CD4-positive, alpha-beta memory T cell (primary cell): ENCODE measurements at places on chromosomes 16 and 17.

DNA sequence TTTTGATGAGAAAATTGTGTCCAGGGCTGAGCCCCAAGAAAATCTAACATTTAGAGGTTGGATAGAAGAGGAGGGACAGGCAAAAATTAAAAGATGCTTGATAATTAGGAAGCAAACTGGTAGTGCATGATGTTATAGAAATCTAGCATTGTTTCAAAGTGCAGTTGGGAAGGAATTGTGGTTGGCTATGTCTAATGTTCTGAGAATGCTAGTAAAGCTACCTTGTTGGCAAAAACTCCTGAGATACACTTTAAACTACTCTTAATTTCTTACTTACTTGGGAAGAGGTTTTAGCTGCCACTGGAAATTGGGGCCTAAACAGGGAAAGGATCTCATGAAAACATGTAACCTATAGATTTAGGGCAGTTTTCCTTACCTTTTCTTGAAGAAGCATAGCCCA is 48.3 kb downstream of the MAP2K4 start:
- no peak for DNase-seq

DNA sequence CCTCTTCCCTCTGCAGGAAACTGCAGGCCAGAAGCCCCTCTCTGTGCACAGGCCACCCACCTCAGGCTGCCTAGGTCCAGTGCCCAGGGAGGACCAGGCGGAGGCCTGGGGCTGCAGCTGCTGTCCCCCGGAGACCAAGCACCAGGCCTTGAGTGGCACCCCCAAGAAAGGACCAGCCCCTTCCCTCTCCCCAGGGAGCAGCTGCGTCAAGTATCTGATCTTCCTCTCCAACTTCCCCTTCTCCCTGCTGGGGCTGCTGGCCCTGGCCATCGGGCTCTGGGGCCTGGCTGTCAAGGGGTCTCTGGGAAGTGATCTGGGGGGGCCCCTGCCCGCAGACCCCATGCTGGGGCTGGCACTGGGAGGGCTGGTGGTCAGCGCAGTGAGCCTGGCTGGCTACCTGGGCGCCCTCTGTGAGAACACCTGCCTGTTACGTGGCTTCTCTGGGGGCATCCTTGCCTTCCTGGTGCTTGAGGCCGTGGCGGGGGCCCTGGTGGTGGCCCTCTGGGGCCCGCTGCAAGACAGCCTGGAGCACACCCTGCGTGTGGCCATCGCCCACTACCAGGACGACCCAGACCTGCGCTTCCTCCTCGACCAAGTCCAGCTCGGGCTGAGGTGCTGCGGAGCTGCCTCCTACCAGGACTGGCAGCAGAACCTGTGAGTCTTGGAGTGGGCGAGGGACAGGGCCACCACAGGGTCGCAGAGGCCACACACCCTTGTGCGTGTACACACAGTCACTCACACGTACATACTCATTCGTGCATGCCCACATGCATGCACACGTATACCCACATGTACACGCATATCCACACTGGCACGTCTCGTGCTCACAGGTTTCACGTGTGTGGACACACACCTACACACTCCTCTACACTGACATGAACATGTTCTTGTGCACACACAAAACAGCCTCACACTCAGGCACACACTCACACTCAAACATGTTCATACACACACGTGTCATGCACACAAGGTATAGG is 8.3 kb downstream of the TSPAN10 start:
- no peak for DNase-seq

- peak; percentile 32 for DNase-seq
These were observed 89.1 kb downstream of the CDK5R1 start for GRCh38 chr17:32575852-32576251.

- peak; percentile 88 for DNase-seq
These were observed at the start of gene SIAH1 for GRCh38 chr16:48385253-48386150. Gene SIAH1 (minus strand): TSS chr16:48385413. CDS start chr16:48362428, 22,985 bp downstream.

- DNase-seq = no peak
These were observed 118.9 kb downstream of the PARN start for GRCh38 chr16:14510939-14511799.

GRCh38 chr16:61083711-61084110 is 952.5 kb downstream of the CDH8 start:
- no peak for DNase-seq

DNA sequence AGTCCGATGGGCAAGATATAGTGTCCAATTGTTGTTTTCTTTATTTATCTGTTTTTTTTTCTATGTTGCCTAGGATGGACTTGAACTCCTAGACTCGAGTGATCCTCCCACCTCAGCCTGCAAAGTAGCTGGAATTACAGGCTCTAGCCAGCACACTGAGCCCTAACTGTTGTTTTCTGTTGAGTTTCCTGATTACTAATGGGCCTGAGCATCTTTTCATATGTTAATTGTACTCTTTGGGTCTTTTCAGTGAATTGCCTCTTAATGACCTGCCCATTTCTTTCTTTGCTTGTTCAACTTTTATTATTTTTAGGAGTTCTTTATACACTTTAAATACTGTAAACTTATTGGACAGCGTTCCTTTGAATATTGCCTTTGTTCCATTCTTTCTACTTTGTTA is 213.0 kb downstream of the HS3ST3B1 start:
- no peak for DNase-seq

- DNase-seq = no peak
These were observed 303.8 kb downstream of the SEC14L1 start for GRCh38 chr17:77444628-77444983.

GRCh38 chr17:62859146-62859545 is 51.0 kb upstream of the MARCHF10 start:
- DNase-seq = no peak

GRCh38 chr17:21373036-21373435 is 3.1 kb upstream of the KCNJ12 start:
- no peak for DNase-seq

- DNase-seq = peak; percentile 91
These were observed 18.0 kb upstream of the ASGR2 start for GRCh38 chr17:7132511-7133094.

DNA sequence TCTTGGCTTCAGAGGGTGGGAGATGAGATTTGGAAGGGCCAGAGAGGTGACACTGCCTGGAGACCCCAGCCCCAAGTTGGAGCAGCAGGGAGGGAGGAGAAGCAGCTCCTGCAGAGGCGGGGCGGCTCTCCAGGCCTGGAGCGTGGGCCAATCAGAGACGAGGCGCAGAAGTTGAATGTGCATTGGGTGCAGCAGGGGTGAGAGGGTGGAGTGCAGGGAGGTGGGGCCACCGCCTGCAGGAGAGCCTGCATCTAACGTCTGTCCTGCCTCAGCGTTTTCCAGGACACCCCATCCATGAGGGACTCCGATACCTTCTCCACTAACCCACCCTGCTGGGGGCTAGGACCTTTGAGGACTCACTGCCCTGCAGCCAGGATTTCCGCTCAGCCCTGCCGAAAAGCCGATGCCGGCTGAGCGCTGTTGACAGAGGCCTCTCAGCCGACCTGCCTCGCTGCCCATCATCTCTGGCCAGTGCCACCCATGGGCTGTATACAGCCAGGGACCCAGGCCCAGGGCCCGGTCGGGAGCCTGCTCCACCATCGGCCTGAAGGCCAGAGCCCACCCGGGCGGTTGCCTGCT is 146.2 kb downstream of the ENGASE start:
- DNase-seq = no peak

DNA sequence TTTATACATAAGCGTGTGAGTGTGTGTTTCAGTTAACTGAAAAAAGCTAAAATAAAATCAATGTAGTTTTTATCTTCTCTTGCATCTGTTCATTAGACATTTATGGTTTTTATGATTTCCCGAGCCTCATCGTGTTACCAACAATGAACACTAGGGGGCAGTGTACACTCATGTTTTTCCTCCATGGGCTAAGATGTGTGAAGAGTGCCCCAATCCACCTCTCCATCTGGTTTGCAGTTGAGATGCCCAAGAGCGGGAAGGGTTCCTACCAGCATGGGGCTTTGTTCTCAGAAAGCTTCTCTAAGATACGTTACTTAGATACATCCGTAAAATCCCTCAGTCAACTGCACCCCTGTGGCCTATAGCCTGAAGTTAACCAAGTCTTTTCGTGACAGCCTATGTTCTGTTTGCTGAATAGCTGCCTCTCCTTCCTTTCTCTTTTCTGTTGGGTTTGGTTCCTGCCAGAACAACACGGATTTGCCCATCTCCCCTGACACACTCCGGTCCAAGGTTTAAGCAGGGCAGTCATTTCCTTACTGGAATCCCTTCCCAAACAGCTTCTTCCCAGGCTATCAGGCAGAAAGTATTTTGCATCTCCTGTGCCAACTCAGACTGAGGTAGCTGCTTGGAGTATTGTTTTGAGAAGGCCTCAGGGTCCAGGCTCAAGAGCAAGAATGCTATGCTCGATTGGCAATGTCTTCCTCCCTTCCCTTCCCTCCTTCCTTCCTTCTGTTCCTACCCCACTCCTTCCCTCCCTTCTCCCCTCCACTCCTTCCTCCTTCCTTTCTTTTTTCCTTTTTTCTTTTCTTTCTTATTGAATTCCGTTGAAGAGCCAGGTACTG is 12.9 kb upstream of the ELAC2 start:
- no peak for DNase-seq

GRCh38 chr16:9042964-9043680 is 48.3 kb upstream of the HAPSTR1 start:
- DNase-seq = no peak

GRCh38 chr16:49281843-49282642 is 405 bp upstream of the CBLN1 start:
- no peak for DNase-seq

DNA sequence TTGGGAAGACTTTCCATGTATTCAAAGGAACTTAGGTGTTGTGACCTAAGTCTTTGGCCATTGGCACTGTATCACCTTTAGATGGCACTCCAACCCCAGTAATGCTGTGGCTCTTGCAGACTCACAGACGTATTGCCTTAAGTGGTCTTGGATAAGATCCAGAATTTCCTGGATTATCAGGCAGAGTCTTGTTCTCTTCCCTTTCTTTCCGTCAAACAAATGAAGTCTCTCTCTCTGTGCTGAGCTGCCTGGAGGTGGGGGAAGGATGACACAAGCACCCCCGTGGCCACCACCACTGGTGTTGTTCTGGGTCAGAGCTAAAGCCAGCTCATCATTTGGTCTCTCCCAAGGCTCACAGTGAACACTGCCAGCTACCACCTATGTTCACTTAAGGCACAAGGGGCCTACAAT is 789.9 kb upstream of the KIF2B start:
- no peak for DNase-seq

GRCh38 chr17:62807812-62808575 is at the start of gene MARCHF10:
Gene MARCHF10 (minus strand): TSS chr17:62808314. CDS start chr17:62801735, 6,579 bp downstream.
- peak; percentile 5 for DNase-seq

DNA sequence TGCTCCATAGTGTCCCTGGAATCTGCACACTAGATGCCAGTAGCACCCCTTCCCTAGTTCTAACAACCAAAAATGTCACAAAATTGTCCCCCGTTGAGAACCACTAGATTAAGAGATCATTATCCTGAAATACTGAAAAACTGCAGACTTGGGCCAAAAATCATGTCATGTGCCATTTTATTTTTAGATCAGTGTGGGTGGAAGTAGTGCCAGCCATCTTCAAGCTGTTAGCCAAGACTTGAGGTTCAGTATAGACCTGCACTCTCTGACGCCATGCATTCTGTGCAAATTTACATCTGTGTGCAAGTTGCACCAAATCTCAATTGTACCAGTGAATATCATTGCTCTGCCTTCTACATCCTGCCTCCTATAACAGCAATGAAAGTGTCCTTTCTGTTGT is 31.5 kb upstream of the NOL11 start:
- DNase-seq = no peak

DNA sequence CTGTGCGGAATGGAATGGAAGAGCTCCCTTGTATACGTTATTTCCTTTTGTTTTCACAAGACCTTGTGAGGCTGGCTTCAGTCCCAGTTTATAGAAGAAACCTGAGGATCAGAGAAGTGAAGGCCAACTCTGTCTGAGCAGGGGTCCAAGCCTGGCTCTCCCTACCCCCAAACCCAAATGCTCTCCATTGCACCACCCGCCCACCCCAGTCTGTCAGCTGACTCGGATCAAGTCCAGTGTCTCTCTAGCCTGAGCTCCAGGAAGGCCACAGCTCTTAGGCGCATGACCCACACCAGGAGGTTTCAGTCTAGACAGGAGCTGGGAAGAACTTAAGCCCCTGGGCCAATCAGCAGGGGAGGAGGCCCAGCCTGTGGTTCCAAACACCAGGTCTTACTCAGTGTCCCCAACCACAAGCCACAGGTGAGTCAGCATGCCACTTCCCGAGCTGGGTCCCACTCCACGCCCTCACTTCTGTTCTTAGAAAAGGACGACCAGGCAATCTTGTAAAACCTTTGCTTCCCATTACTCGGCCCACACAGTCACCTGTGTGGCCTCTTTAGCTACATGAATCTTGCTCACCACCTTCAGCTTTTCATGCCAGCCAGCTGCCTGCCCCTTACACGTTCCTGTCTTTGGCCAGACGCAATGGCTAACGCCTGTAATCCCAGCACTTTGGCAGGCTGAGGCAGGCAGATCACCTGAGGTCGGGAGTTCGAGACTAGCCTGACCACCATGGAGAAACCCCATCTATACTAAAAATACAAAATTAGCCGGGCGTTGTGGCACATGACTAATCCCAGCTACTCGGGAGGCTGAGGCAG is 27.8 kb downstream of the TK2 start:
- peak; percentile 96 for DNase-seq

DNA sequence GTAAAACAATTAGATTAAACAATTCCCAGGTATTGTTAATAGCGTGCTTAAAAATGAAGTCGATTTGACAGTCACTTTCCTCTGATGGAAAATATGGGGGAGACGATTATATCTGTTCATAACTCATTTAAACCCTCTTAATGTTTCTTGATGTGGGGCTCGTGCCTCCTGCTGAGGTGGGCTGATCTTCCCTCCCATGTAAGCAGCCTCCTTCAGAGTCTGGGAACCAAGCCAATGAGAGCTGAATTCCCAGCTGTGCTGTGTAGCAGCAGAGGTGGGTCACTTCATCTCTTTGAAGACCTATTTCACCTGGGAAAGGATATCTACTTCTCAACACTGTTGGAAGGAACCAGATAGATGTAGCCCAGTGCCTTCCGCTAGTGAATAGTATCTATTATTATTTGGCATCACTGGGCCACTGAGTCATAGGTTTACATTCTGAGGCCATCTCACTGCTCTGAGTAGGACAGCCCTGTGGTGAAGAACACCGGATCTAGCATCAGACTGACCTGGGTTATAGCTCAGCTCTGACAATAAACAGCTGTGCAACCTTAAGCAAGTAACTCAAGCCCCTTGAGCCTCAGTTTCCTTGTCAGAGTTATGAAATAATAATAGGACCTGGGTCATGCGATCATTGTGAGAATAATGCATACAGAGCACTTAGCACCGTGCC is 85.3 kb upstream of the C16orf82 start:
- no peak for DNase-seq

- peak; percentile 6 for DNase-seq
These were observed 54.5 kb upstream of the MRC2 start for GRCh38 chr17:62572888-62573401.
